Transverse colon (tissue), 4 donors: ENCODE measurements at places on chromosomes 7 and 10.
A peak's percentile ranks its signal among the peaks of the same experiment; 100 is the strongest.

- DNase-seq, result peak; percentile 48
Measured at GRCh38 chr7:27346531-27347275, 104.1 kb downstream of the EVX1 start.

GRCh38 chr7:77415476-77415822 lies 700 bp downstream of the GSAP start:
- DNase-seq, result peak; percentile 48

DNA sequence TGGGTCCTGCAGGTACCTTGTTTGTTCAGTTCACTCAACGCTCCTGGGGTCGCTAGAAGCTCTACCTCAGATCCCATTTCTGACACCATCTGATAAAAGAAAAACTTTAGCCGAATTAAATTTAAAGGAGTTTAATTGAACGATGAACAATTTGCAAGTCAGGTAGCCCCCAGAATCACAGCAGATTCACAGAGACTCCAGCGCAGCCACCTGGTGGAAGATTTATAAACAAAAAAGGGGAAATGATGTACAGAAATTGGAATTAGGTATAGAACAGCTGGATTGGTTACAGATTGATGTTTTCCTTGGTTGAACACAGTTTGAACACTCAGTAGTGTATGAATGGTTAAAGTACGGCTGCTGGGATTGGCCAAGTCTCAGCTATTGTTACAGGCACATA lies 23.1 kb downstream of the FBXL13 start:
- no peak for DNase-seq

- DNase-seq, result no peak
Measured at GRCh38 chr10:19828278-19829049, 12.2 kb downstream of the PLXDC2 start.

- no peak for DNase-seq
Measured at GRCh38 chr10:34711500-34711899, 103.6 kb downstream of the PARD3 start.

- no peak for DNase-seq
Measured at GRCh38 chr7:95723583-95724180, 48.7 kb upstream of the DYNC1I1 start.

DNA sequence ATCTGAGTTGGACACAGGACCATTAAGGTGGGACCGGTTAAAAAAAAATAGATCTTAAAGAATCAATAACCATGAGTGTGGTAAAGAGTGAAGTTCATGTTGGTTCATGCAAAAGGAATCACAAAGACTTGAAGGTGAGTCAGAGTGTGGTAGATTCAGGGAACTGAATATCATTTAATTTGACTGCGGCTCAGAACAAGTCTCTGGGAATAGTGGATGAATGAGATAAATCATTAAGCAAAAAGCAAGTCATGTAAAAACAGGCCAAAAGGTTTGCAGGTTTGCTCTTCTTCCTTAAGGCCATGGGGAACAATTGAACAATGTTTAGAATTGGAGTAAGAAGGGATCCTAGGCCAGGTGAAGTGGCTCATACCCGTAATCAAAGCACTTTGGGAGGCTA lies 385.8 kb downstream of the ETV1 start:
- no peak for DNase-seq

GRCh38 chr10:51090190-51090589 lies 15.9 kb downstream of the PRKG1 start:
- no peak for DNase-seq

- DNase-seq, result no peak
Measured at GRCh38 chr7:47461746-47462145, 120.2 kb downstream of the TNS3 start.

DNA sequence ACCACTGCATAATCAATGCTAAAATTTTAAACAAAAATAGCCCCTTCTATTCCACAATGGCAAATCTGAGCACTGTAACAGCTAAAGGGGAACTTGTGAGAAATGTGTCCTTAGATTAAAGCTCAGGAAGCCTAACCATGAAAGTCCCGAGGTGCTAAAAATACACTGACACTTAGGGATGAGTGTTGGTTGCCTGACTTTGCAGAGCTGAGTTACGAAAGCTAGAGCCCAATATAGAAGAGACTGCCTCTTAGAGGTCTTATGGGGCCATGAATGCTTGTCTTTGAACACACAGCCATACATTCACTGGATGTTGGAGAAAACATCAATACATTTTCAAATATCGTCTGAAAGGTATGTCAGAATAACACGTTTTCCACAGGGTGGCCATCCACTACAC lies 209.7 kb downstream of the LHFPL3 start:
- DNase-seq, result no peak

- DNase-seq, result no peak
Measured at GRCh38 chr7:85471740-85472139, 284.9 kb upstream of the SEMA3D start.

DNA sequence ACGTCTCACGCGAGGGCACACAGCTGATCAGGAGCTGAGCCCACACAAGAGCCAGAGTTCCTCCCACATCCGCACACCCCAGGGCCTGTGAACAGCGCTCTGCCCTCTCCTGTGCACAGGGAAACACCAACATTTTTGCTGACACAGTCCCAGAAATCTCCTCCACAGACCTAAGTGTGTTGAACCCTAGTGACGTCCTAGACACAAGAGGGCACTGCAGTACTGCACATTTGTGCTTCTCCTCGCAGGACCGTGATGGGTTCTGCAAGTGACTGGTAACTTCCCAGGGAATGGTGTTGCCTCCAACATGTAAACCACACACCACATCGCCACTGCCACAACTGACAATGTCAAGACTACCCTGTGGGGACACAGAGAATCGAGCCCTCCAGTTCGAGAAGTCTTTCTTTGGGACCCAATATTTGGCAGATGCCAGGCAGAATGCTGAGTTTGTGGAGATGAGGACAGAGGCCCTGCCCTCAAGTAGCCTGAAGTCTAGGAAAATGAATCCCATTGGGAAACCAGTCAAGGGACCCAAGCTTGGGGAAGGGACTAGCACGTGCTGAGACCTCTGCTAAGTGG lies 170.3 kb downstream of the PAXIP1 start:
- peak; percentile 46 for DNase-seq

GRCh38 chr10:47136866-47137265 lies 163.1 kb upstream of the GDF10 start:
- no peak for DNase-seq

DNA sequence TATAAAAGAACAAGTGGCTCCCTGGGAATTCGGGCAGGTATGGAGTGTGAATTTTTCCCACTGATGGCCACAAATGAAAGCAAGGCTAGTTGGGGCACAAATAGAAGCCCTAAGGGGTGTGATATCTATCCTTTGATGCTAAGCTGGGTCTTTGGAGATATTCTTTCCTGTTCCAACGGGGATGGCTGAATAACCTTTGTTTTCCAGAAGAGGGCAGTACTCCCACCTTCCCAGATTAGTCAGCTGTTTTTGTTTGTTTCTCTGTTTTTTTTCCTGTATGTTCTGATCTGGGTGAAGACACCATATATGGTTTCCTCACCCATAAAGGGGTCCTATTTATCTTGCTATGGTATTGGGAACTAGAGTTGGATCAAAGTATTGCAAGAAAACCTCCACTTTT lies 947.7 kb upstream of the SORCS1 start:
- DNase-seq, result no peak

GRCh38 chr10:6877336-6877721 lies 297.3 kb upstream of the PRKCQ start:
- no peak for DNase-seq

DNA sequence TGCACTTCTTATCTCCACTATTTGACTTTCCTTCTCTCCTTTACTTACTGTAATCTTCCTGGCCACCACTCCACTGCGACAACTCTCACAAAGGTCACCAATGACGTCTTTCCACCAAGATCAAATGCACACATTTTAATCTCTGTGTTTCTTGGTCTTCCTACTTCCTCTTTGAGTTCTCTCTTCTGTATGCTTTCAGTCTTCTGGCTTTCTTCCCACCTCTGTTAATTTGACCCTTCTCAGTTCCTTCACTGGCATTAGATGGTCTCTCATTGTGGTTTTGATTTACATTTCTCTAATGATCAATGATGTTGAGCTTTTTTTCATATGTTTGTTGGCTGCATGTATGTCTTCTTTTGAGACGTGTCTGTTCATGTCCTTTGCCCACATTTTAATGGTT lies 31.9 kb downstream of the FAM107B start:
- no peak for DNase-seq

GRCh38 chr7:130951303-130951975 lies 217.4 kb upstream of the KLF14 start:
- no peak for DNase-seq

- DNase-seq, result no peak
Measured at GRCh38 chr7:75756206-75756990, 15.6 kb downstream of the CCL26 start.

GRCh38 chr10:94129393-94130130 lies 135.8 kb downstream of the PLCE1 start:
- no peak for DNase-seq

DNA sequence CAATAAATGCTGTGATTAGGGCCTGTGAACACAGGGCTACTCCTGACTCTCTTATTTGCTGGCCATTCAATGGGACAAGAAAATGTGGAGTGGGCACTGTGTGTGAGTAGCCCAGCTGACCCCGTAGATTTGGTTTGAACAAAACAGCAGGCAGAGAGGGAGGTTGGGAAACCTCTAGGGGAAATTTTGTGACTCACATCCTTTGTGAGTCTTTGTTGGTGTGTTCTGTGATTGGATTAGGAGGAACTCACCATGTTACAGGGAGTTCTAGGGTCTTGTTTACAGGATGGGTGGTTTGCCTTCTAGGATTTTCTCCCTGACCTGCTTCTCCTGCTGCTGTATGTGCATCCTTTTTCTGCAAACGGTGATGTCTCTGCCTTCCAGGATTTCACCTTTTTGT lies 128.3 kb upstream of the MKI67 start:
- no peak for DNase-seq

DNA sequence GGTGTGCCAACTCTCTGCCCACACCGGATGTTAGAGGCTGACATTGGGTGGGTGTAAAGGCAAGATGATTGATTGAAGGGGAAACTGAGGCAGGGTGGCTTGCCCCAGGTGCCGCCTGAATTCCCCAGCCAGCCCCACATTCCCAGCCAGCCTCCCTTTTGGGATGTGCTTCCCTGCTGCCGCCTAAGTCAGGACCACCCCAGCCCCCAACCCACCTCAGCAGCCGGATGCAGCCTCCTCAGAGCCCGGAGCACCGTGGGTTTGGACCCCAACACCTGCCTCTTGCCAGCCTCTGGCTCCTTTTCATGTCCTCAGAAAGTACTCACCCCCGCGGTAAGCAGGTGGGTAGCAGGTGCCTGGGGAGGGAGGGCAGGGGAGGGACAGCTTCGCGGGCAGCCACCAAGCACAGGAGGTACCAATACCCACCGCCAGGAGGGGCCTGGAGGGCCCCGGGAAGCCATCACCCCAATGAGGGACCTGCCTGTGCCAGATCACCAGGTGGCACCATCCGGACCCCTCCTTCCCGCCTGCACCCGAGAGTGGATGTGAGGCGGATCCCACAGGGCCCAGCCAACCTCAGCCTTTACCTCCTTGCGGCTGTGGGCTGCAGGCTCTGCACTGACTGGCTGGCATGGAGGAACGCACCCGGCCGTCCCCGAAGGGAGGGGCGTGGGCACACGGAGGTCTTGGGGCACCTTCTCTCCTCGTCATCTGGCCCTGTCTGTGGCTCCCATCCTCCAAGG lies 60.5 kb downstream of the PWWP2B start:
- no peak for DNase-seq

DNA sequence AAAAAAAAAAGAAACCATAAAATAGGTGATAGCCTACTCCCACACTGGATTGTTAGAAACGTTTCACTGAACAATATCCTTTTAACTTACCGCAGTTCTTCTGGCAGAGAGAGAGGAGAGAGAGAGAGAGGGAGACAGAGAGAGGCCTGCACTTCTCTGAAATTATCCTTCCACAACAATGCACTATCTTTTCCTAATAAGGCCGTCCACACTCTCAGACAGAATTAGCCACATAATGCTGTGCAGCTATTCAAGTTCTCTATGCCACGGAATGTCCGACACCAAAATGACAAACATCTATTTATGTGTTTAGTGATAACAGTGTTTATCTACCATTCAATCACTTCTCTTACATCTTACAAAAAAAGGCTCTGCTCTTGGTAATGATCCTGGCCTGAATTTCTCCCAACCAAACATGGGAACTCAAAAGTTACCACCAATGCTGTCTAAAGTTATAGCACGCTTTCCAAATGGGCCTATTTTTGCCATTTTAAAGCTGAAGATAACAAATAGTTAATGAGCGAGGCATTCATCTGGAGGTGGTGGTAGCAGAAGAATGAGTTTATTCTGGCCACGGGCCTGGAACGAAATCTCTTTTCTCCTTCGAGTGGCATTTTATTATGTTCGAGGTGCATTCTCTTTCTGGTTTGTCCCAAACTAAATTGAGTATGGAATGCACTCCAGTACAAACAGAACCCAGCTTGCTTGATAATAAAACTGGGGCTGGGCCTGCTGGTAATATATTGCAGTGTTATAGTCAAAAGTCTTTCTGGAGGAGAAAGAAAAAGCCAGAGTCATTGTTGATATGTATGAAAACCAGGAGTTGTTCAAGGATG lies 160.2 kb upstream of the SVIL start:
- DNase-seq, result no peak

GRCh38 chr7:43406961-43407360 lies 175.9 kb upstream of the STK17A start:
- DNase-seq, result no peak

- DNase-seq, result no peak
Measured at GRCh38 chr10:132684164-132684891, 101.6 kb downstream of the NKX6-2 start.

DNA sequence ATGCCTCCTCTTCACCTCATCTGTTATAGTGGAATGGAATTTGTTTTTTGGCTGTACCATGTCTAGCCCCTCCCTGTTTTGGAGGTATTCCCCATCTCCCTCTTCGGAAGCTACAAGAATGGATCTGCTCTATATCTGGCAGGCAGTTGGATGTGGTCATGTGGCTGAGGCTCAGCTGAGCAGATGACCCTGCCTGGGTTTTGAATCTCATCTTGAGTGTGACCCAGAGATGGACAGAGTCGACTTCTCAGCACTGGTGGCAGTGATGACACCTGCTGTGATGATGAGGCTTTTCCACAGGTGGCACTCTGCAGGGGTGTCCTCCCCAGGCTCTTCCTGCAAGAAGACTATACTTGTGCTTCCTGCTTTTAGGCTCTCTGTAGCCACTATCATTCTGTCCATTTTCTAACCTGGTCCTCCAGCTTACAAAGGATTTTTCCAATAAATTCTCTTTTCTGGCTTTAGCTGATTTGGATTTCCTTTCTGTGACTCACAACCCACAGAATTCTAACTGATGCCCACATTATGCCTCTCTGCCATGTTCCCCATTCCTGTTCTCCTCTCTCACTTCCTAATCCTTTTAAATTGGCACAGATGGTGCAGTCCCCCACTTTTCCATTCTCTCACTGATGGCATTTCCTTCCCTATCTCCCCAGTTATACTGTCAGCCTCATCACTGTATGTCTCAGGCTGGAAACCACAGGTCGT lies 7.5 kb upstream of the ARHGAP22 start:
- DNase-seq, result no peak

- DNase-seq, result no peak
Measured at GRCh38 chr7:127890726-127891125, 140.5 kb downstream of the LRRC4 start.

DNA sequence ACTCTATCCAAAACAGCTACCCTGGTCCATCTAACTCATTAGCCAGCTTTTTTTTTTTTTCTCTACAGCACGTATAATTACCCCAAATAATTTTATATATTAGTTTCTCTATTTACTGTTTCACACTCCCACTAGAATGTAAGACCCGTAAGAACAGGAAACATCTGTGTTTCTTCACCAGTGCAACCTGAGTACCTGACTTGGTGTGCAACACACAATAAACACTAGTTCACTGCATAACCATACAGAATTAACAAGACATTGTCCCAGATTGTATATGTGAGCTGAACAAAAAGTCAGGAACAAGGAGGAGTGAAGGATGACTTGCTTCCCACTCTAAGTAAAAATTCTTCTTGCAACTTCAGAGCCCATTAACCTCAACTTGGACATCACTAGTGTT lies 180.2 kb upstream of the AKR1E2 start:
- DNase-seq, result no peak
